CD4-positive, alpha-beta T cell treated with Interleukin-10 for 1 hour (primary cell): ENCODE measurements at places on chromosomes 12 and 14.

GRCh38 chr14:39734306-39734705 is 302.1 kb upstream of the FBXO33 start:
- DNase-seq = no peak

DNA sequence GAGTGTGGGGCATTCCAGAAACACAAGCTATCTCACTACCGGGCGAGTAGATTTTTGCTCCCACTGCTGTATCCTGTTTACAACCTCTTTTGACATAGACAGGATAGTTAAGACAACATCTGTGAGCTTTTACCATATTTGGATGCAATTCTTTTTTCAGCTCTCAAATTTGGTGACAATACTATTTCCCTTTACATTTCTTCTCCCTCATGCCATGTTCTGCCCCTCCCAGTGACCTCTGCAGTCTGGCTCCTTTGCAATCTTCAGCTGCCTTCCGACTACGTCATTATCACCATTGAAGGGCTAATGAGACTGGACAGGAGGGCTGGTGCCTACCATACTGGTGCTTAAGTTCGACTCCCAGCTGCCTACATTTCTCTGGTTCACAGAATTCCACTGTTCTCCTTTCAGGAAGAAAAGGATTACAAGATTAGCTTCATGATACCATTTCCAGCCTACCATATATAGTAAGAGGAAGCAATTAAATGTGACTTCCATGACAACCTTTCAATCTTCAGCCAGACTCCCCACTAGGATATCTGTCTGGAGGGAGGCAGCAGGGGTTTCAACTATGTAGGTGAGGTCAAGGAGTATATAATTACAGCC is 251.6 kb downstream of the PHLDA1 start:
- no peak for DNase-seq

GRCh38 chr14:54490445-54491175 is 1.8 kb upstream of the GMFB start:
- no peak for DNase-seq

- DNase-seq = no peak
Observed at GRCh38 chr14:54814076-54814475, 88.5 kb downstream of the GCH1 start.
